ENCODE measurements at places on chromosomes 16 and 17.

GRCh38 chr16:89099905-89100304 is 6.3 kb downstream of the ACSF3 start:
- no peak for DNase-seq

- no peak for DNase-seq
These were observed 14.3 kb downstream of the PIEZO1 start for GRCh38 chr16:88770461-88771293.

- DNase-seq, result no peak
These were observed 4.1 kb downstream of the SYNRG start for GRCh38 chr17:37605081-37605480.

GRCh38 chr17:72111336-72111923 is 9.4 kb upstream of the SOX9 start:
- no peak for DNase-seq

DNA sequence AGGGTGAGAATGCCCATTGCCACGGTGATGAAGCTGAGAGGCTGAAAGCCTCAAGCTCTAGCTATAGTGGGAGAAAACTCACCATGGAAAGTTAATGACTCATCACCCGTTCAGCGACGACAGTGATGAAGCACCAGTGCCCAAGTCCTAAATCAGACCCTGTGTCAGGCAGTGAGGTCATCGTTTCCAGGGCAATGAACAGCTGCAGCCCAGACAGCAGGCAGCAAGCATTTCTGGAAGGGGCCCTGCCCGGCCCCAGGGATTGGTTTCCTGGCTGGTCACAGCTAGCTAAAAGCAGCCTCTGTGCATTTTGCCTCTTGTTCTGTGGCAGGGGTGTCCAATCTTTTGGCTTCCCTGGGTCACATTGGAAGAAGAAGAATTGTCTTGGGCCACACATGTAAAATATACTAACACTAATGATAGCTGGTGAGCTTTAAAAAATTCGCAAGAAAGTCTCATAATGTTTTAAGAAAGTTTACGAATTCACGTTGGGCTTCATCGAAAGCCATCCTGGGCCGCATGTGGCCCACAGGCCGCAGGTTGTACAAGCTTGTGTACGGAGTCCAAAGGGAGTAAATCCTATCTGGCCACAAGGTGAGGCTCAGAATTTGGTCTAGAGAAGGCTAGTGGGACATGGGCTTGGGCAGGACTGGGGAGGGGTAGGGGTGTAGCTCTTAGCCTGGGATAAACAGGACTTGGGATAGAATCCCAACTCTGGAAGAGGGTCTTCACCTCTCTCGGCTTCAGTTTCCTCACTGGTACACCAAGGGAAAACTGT is 40.6 kb downstream of the MIS12 start:
- DNase-seq, result no peak
